Tibial nerve (tissue), 4 donors: ENCODE measurements at places on chromosomes 7 and 10. TPM values are rescaled to one million over a fixed set of nuclear protein-coding genes. Genes with fewer than 3 reads are reported as not detected.
A peak's percentile ranks its signal among the peaks of the same experiment; 100 is the strongest.

The STX1A gene
- 6.7 TPM for total RNA-seq

The IFIT1B gene
- total RNA-seq, result not detected

The KCNIP2 gene
- total RNA-seq, result 22.0 TPM

DNA sequence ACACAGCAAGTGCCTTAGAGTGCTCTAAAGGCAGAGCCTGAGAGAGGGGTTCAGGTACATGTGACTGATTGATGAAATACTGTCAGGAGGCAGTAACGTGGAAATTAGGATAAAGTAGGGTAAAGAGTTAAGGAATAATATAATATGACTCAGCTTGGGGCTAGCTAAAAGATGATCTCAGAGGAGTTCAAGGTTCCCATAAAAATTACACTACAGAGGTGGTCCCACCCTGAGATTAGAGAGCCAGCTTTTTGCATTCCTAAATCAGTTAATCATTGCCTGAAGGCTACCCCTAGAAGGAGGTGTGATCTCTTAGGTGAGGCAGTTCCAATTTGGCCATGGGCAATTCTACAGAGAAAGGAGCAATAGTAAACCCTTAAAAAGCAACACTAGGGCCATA is 5.8 kb downstream of the LIPJ start:
- DNase-seq, result no peak

GRCh38 chr10:83214136-83214535 is 925.2 kb upstream of the GHITM start:
- DNase-seq, result no peak

DNA sequence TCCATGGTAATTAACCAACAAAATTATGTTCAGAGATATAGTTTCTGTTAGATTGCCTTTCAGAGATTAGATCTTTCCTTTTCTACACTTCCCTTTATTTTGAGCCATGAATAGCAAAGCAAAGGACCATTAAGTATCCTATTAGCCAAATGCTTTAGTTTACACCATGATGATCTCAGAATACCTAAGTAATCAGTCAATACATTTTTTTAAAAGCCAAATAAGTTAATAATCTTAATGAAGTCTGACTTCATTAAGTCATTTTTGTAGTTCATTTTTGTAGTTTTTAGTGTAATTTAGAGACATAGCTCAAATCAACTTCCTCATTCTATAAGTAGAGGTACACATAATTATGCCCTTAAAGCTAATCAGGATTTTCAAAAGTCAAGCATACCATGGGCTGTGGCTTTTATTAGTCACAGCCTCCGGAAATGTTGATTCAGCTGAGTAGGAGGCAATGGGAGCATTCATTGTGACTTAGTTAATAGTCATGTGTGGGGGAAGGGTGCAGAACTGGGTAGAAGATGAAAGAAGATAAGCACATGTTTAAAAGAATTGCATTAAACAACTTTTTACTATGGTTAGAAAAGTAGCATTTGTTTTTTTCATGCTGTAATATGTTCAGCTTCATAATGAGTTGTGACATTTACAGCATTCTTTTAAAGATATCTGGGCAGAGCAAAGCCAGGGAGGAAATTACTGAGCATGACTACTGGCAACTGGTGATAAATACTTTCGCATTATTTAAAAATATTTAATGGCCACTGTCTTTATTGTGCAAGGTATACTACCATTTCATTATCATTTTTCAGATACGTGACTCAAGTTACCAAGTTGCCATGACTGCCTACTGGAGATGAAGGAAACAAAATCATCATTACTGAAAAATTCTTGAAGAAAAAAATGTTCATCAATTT is 57.3 kb upstream of the CCDC71L start:
- no peak for DNase-seq

DNA sequence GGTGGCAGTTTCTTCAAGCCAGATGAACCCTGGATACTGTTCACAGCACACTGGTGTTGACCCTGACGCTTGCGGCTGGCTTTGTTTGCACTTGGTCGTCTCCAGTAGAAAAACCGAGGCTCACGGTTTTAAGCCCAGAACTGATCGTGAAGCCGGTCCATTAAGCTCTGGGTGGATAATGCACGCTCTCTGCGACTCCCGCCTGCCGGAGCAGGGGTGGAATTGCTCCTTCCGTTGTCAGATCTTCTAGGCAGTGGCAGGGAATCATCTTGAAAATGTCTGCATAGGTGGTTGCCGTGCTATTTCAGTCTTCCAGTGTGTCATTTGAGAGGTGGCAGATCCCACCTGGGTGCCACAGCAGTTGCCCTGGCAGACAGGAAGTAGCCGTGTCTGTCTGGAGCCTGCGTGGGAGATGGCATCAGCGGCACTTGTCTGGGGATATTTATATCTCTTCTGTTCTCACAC is 35.9 kb upstream of the AP5Z1 start:
- no peak for DNase-seq

DNA sequence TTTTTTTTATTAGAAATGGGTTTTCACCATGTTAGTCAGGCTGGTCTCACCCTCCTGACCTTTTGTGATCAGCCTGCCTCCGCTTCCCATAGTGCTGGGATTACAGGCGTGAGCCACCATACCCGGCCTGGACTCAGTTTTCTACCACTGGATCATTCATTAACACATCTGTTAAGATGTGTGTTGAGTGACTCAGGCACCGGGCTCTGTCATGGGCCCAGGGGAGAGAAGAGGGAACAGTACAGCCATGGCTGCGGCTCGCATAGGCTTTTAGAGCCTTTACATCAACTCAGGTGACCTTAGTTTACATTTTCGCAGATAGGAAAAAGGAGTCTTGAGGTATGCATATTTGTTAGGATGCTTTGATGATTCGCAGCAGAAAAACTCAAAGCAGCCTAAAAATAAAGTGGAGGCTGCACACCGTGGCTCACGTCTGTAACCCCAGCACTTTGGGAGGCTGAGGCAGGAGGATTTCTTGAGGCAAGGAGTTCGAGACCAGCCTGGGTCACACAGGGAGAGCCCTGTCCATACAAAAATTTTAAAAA is 3.1 kb upstream of the ARPC1B start:
- no peak for DNase-seq

DNA sequence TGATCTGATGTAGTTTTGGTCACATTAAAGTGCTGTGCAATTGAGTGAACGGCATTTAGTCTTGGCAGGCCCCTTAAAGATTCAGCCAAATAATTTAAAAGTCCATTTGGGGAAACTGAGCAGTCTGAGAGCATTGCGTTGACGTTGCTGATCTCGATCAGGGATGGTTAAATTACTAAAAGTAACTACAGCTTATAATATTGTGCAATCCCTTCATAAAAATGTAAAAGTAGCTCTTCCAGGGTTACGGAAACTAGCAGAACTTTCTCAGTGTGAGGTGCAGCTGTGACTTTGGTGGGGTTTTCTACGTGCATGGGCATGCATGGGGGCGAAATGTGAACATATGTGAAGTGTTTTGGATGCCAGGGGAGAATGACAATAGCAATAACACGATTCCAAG is 184.5 kb upstream of the RNF32 start:
- DNase-seq, result no peak

DNA sequence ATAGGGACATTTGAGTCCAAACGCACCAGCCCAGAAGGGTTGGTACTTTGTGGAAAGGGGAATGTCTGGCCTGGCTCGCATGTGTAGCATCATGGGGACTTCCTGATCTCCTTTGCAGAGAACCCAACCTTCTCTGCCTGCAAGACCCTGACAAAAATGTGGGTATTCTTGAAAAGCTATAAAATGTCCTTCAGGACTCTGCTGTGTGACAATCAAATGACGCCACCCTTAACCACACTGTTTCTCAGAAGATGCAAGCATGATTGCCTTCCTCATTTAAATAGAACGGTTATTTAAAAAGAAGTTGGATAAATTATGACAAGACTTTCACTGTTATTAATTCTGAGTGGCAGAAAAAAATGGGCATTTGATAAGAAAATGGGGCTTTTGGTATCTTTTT is 15.1 kb upstream of the GPR15LG start:
- no peak for DNase-seq

- DNase-seq, result no peak
These were observed 77.5 kb upstream of the SORCS3 start for GRCh38 chr10:104563548-104563947.

DNA sequence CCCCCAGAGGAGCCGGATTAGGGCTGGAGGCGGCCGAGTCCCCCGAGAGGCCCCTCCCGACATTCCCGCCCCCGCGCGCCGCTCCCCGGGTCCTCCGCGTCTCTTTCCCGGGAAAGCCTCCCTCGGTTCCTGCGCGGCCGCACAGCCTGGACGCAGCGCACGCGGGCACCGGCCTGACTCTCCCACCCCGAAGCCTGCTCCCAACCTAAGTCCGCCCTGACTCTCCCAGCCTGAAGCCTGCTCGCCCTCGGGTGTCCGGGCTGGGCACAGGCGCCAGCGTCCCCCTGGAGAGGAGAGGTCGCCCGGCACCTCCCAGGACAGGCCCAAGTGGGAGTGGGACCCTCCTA is 441 bp upstream of the VENTX start:
- DNase-seq, result no peak

- no peak for DNase-seq
These were observed 33.6 kb downstream of the KIAA1217 start for GRCh38 chr10:24242562-24242961.

- no peak for DNase-seq
These were observed 271.9 kb downstream of the LRMDA start for GRCh38 chr10:75703191-75703854.

DNA sequence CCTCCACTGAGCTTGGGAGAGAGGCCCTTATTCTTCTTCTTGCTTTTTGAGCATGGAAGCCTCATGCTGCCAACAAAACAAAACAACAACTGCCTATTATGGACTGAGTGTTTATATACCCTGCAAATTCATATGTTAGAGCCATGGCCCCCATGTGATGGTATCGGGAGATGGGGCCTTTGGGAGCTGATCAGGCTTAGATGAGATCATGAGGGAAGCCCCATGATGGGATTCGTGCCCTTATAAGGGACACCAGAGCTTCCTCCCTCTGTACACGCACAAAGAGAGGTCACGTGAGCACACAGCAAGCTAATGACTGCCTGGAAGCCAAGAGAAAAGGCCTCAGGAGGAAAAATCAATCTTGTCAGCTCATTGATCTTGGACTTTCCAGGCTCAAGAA is 235.0 kb downstream of the FANK1 start:
- DNase-seq, result no peak

DNA sequence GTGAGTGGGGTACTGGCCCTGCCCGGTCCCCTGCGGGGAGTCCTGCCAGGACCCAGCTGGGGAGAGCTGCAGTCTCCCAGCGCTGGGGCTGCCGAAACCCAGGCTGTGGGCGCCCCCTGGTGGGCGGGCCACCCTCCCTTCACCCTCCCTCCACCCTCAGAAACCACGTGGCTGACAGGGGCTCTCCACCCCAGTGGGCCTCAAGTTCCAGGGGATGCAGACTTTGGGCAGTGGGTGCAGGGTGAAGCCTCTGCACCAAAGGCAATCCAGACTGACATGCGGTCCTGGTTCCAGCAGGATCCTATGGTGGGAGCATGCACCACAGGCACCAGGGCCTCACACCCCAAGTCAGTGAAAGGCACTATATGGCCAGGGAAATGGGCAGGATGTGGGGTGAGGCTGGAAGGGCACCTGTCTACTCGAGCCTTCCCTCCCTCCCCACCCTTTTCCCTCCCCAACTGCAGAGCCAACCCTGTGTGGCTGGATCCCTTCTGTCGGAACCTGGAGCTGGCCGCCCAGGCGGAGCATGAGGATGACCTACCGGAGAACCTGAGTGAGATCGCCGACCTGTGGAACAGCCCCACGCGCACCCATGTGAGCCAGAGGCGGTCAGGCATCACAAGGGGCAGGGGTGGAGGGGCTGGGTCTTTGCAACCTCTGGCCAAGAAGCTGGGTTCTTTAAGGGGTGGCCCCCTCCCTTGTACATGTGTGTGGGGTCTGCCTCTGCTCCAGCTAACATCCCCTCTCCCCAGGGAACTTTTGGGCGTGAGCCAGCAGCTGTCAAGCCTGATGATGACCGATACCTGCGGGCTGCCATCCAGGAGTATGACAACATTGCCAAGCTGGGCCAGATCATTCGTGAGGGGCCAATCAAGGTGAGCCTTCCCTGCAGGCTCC is 38.8 kb downstream of the PSAP start:
- DNase-seq, result peak; percentile 39

- no peak for DNase-seq
These were observed 526.9 kb upstream of the VSTM2A start for GRCh38 chr7:54015251-54015650.
